ENCODE measurements at places on chromosomes 1 and 21.

DNA sequence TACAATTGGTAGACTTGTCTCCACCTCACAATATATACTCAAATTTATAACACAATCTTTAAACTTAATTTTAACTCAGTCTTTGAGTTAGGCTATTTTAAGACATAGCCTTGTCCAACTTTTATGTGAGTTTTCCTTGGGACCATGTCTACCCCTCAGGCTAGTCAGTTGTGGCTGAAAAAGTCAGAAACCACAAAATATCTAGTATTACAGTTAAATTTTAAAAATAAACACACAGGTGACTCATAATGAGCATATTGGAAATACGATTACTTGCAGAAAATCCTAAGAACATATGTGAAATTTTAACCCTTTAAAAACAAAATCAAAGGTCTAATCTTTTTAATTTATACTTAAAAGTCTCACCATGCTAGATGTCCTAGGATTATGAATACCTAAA, 4.8 kb upstream of the ASB17 start:
- no peak for DNase-seq

DNA sequence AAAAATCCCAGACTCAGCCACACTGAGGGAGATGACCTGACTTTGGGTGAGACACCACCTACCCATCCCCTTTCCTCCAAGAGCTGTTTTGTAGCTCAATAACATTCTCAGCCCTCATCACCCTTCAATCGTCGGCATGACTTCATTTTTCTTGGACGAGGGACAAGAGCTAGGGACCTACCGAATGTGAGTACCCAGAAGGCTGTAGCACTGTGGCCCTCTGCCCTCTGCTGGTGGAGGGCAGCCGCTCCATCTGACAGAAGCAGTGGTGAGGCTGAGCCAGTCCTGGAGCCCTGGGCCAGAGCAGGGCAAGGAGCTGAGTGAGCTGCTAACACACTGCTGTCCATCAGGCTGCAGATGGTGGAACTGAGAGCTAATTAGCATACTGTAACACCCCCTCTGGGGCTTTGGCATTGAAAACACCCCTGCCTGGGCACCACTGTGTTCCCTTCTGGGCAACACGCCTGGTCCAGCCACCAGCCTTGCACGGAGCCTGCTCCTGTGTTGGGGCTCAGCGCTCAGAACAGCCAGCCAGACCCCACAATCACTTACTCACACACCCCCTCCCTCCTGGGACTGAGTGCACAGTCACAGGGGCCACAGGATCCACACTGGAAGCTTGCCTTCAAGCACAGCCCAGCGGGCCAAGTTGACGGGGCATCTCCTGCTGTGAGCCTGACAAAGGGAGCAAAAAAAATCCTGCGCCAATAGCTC, 18.3 kb upstream of the ALPL start:
- DNase-seq: peak; percentile 30

- peak; percentile 89 for DNase-seq
Observed at GRCh38 chr1:205321162-205321958, at the start of gene NUAK2. NUAK2 (minus strand) TSS chr1:205321745; CDS start chr1:205321628, 117 bp downstream.

GRCh38 chr1:217097819-217098218, 374.6 kb upstream of the ESRRG start:
- DNase-seq: no peak

GRCh38 chr1:200538179-200538578, 82.4 kb downstream of the KIF14 start:
- DNase-seq: no peak

DNA sequence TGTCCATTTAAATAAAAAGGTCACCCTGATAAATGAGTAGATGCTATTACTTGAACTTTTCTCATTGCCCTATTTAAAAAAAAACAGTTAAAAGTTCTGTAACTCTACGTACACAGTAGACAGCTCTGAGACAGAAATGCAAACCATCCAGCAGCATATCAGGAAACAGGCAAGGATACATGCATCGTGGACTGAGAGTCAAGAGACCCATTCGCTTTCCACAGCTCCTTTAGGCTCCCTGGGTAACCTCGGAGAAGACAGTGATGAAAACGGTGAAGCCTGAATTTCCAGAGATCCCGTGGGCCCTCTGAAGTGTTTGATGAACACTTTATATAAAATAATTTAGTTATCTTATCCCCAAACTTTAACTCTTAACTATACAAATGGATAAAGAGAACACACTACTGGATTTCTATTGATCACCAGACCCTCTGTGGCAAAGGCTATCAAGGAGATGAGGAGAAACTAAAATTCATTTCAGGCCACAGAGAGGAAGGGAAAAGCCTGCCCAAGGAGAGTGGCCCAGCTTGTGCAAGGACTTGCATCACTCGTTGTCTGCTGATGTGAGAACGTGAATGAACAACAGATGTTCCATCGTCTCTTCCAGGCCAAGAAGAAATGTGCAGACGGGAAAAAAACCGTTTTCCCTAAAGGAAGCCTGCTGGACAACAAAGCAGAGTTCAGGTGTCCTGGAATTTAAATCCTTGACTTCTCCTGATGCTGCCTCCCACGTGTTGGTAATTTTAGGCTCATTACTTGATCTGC, 131.0 kb downstream of the TGFBR3 start:
- DNase-seq: no peak

DNA sequence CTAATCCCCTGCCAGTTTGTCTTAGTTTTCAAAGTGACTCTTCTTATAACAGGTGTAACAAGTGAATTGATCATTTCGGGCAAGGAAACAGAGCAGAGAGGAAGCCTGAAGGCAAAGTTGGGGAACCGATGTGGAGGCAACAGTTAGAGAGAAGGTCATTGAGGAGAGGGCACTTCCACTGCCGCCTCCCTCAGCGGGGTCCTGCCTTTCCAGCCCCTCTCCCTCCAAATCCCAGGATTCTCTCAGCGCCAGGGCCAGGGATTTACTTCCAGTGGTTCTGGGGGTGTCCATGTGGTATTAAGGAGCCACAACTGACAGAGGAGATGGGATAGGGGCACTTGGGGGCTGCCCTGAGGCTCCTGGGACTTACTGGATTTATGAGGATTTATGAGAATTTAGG, 39.7 kb upstream of the PDE9A start:
- DNase-seq: no peak

DNA sequence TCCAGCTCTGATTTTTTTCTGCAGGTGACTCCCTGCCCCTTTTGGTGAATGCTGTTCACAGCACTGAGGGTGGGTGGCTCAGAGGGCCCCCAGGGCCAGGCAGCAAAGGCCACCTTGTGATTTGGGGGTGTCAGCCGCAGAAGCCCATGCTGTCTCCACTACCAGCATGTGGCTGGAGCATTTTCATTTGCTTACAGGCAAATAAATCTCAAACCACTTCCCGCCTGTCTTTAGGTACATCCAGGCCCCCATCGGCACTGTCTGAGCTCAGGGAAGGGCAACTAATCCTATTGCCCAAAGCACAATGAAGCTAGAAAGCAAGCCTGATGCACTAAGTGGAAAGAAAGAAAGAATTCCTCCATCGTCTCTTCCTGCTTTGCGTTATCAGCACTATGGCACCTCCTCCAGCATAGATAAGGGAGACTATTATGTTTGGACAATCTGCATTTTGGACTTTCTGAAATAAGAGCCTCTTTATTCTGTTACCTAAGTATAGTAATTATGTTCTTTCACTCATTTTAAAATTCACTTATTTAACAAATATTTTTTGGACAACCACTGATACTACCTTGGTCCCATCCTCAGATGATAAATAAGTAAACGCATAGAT, 100.5 kb upstream of the TLR5 start:
- DNase-seq: no peak

DNA sequence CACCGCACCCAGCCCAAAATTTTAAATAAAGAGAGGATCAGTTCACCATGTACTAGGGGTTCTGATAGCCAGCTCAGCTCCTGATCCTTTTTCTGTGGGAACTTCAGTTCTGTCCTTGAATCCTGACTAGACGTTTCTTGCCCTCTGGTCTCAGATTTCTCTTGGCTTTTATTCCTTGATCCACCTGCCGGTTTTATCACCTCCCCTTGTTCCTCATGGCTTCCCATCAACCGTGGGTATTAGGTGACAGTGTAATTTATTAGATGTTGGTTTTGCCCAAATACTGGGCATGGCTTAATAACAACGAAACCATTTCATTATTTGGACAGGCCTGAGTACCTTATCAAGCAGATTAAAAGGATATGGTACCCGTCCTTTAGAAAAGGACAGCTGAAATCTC, 22.5 kb downstream of the SLC45A1 start:
- DNase-seq: no peak

GRCh38 chr1:151327903-151328674, 873 bp upstream of the PI4KB start:
- no peak for DNase-seq

GRCh38 chr1:208013210-208013609, 102.3 kb upstream of the CD34 start:
- DNase-seq: no peak

GRCh38 chr1:156149374-156150332, 3.7 kb upstream of the SEMA4A start:
- no peak for DNase-seq

DNA sequence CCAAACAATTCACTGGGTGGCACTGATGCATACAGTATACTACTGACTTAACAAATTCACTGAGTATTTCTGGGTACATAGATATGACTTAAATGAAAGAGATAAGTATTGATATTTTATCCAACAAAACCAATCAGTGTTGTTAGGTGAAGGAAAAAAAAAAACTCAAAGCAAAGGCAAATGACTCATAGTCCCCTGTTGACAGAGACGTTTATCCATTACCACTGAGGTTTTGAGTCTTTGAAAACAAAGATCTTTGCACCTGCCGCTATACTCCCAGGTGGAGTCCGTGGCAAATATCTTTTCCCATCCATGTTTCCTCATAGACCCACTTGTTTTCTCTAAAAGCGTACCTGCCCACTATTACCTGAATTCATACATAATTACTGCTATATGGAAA, 18.4 kb downstream of the DYNLT5 start:
- no peak for DNase-seq

DNA sequence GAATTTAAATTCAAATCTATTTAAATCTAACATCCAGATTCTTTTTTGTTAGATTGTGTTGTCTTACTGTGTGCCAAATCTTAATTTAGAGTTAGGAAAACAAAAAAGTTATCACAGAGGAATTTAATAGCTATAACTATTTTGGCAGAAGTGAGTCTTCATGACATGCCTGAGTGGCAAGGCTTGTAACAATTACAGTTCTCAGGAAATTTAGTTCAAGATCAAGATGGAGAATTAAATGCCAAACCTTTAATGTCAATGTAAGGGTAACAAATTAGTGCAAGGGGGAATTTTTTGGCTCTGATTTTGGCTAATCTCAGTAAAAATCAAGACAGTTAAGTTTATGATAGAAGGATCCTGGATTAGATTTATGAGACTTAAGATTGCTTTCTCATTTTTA, 58.4 kb downstream of the GDAP2 start:
- DNase-seq: no peak

DNA sequence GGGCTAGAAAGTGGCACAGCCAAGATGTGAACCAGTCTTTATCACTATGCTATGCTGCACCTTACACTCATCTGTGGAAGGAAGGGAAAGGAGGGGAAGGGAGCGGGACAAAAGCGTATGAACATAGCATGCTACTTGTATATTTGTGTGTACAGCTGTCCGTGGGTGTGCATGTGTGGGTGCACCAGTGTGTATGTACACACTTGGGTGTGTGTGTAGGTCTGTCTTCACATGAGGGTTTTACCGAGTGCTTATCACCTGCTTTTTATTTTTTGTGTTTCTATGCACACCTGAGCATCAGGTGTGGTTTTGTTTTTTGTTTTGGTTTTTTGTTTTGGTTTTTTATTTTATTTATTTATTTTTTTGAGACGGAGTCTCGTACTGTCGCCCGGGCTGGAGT, 255.7 kb downstream of the RRAGC start:
- DNase-seq: no peak

DNA sequence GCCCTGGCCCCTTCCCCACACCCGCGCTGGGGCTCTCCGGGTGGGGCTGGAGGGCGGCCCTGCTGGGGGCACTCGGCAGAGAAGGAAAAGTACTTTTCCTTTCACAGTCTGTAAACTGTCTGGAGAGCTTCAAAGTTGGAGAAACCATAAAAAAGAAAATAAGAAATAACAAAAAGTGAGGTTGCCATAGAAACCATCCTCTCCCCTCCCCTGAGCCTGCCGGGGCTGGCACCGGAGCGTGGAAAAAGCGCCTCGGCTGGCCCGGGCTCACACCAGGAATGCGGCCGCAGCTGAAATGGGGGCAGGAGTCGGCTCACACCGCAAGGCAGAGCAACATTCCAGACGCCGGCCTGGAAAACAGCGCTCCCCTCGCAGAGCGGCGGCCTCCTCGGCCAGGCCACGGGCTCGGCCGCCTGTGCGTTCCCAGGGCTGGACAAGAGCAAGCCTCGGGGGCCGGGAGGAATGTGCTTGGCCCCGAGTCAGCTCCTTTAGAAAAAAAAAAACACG, 69.2 kb downstream of the MORN1 start:
- DNase-seq: peak; percentile 88

DNA sequence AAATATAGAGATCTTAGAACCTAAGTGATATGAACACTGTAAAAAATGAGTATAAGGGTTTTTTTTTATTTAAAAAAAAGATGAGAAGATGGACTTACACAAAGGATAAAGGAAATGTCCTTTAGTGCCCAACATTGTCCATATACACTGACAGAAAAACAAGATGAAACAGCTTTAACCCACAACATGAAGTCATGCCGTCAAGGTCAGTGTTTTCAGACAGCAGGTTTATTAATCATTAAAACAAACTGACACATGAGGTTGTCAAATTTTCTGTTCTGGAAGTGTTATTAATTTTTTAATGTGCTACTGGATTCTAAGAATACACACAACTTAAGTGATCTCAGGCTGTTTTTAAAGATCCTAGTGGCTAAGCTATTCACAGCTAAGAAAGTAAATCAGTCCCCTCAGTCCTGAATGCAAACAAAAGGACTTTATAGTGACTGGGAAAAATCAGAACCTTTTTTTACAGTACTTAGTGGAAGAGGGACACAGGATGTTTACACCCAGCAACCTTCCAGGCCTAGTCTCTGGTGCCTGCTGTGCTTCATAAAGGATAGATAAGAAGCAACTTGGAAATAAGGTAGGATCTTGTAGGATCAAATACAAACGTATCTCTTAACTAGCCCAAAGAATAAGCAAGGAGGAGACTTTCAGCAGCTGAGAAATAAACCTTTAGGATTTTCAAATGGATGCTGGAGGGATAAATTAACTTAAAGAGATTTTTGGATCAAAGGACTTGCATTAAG, 21.9 kb upstream of the PKN2 start:
- DNase-seq: no peak

DNA sequence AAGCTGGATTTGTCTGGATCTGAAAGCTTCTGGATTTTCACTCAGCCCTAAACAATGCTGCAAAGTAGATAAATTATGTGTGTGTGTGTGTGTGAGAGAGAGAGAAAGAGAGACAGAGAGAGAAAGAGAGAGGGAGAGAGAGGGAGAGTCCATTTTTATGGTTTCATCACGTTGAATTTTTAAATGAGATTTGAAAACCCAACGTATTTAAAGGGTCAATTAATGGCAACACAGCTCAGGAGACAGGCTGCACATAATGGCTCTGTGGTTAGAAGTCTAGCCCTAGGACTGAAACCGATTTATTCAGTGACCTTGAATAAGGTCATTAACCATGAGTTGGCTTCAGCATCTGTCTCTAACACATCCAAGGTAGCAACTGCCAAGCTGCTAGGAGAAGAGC, 35.3 kb upstream of the FMN2 start:
- DNase-seq: no peak

GRCh38 chr1:66505671-66506392, 28.1 kb upstream of the SGIP1 start:
- DNase-seq: peak; percentile 86

GRCh38 chr1:234520908-234521817, 42.2 kb upstream of the TARBP1 start:
- DNase-seq: no peak
